ENCODE measurements at places on chromosomes 2 and 18.

- DNase-seq, result no peak
Observed at GRCh38 chr18:7711495-7711894, 144.4 kb downstream of the PTPRM start.

- no peak for DNase-seq
Observed at GRCh38 chr2:158464426-158465281, 7.9 kb downstream of the PKP4 start.

GRCh38 chr2:174527101-174527721 is 40.4 kb upstream of the GPR155 start:
- DNase-seq, result no peak

GRCh38 chr2:229044581-229044980 is 226.5 kb downstream of the PID1 start:
- no peak for DNase-seq

DNA sequence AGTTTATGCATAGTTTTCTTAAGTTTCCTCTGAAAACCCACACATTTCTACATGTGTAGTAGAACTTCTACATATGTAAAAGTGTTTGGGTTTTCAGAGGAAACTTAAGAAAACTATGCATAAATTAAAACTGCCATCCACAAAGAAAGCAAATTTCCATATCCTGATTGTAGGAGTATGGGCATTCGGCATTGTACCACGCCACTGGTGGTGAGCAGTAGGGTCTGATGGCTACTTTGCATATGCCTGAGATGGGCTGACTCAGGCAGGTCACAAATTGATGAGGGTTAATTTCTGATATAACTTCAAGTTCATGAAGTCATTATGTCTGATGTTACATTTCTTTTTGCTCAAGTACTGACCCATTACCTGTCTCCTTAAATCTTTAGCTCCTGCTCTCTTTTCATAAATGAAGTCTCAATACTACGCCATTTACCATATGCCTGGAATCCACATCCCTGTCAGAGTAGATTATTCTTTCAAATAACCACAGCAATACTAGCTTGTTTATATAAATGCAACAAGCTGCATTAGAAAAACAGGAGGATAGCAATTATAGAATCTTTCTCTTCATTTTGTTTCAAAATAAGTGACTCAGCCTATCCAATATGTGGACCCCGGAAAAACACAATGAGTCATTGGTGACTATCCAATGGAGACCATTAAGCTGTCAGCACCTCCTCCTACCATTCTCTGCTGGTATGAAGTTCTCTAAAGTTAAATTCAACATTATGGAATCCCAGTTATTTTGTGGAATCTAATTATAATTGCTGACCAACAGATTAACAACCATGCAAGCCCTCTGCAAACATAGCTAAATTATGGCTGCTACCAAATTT is 355.2 kb upstream of the UBE2E3 start:
- DNase-seq, result no peak

DNA sequence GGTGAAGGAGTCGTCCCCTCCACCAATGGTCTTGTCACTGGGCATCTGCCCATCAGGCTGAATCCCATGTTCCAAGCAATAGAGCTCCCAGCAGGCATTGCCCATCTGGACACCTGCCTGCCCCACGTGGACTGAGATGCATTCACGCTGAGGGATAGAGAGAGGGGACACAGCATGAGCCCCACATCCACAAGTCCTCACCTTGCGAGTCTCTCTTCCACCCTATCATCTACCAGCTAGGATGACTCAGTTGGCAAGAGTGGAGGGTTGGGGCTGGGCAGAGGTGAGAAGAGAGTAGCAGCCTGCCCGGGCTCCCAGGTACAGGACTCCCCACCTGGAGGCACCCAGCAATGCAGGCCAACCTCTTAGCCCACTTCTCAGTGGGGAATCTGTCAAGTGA is 959 bp upstream of the TUBA4B start:
- no peak for DNase-seq

- no peak for DNase-seq
Observed at GRCh38 chr2:7661502-7661901, 744.3 kb downstream of the RNF144A start.

- no peak for DNase-seq
Observed at GRCh38 chr2:86157009-86157556, 38.2 kb downstream of the IMMT start.

GRCh38 chr2:69011611-69012157 is 1.3 kb upstream of the ANTXR1 start:
- no peak for DNase-seq

GRCh38 chr18:5542515-5543035 is 1.2 kb downstream of the EPB41L3 start:
- no peak for DNase-seq

DNA sequence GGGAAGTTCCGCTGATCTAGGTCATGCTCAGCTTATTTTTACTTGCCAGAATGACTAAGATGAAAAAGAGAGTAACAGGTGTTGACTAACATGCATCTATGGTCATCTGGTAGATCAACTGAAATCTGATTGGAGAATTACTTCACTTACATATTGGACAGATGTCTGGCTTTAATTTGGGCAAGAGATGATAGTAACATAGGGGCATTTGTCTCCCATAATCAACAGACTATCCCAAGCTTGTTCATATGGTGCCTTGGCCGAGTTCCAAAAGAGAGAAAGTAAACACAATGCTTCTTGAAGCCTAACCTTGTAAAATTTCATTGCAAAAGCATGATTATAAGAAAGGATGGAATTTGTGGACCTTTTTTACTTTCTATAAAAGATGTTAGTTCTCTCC is 503.7 kb downstream of the ADCYAP1 start:
- DNase-seq, result no peak

- no peak for DNase-seq
Observed at GRCh38 chr2:181563101-181563692, 93.7 kb downstream of the CERKL start.

- no peak for DNase-seq
Observed at GRCh38 chr2:238942080-238942725, 94.3 kb downstream of the TWIST2 start.

GRCh38 chr2:222311319-222311977 is 12.7 kb upstream of the PAX3 start:
- no peak for DNase-seq

DNA sequence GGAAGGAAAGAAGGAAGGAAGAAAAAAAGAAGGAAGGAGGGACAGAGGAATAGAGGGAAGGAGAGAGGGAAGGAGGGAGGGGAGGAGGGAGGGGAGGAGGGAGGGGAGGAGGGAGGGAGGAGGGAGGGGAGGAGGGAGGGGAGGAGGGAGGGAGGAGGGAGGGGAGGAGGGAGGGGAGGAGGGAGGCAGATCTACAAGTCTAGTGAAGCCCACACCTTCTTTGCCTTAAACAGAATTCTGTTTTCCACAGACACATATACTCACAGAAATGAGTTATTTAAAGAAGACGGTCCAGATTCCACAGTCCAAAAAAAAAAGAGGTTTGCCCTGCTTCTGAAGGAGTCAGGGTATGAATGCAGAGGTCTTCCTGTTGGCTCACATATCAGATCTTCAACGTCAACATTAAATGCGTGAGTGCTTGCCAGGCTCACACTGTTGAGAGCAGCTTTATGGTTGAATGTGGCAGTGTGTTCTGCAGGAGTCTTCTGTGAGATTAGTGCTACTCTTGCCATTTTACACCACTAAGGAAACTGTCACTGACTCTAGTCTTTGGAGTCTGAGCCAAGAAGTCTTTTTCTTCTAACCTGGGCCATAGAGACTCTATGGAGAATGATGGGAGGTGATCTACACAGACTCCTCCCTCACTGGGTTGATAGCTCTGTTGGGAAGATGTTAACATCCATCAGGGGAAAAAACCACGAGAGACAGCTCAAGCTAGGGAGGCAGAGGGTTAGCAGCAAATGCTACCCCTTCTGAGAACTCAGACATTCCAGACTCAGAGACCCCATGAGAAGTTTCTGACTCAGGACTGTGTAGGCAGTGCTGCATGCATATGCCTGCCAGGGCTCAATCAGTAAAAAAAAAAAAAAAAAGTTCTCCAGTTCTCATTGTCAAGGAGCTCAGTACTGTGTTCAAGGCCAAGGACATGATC is 23.3 kb downstream of the PAX8 start:
- DNase-seq, result no peak

GRCh38 chr2:29082804-29083495 is 8.6 kb upstream of the PCARE start:
- no peak for DNase-seq

DNA sequence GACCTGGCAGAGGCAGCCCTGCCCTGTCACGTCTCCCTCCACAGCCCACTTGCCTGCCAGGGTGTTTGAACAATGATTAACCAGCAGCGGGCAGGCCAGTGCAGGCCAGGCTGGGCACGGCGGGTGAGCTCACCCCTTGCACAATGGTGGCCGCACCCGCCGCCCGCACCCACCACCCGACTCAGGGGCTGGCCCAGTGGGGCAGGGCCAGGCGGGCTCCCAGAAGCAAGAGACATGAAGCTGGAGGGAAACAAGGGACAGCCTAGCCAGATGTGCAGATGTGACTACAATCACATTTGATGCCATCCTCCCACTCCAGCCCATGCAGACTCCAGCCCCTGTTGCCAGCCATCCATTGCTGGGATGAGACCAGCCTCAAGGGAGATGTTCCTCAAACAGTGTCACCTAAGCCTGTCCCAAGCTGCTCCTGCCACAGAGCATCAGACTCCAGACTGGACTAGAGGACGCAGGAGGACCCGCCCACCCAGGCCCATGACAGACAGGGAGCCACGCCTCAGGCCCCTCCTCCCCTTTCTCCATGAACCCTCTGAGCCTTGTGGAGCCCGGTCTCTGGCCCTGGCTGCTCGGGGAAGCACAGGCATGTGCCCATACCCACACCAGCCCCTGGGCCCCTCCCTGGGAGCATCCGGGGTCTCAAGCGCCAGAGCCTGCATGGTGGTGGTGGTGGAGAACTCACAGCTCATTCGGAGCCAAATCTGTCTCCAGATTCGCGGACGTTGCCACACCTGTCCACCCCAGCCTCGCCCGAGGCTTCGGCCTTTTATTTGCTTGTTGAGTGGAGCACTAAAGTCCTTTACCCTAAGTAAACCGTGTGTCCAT is 45.0 kb downstream of the SDC1 start:
- DNase-seq, result no peak

DNA sequence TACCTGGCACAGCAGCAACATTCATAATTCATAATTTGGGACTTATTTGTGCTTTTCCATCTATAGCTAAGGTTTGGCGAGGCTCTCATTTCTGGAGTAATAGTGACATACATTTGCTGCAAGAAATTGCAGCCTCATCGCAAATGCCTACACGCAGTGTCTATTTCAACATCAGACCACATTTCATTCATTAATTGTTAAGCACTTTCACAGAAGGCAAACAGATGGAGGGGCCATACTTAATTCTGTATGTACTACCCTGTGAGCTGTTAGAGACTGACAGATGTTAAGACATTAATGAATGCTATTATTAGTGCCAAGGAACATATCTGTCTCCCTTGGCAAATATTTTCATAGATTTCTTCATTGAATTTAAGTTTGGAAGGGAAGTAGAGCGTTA is 125.7 kb downstream of the UXS1 start:
- DNase-seq, result no peak

GRCh38 chr2:115942800-115943199 is 1500.4 kb downstream of the DPP10 start:
- no peak for DNase-seq

DNA sequence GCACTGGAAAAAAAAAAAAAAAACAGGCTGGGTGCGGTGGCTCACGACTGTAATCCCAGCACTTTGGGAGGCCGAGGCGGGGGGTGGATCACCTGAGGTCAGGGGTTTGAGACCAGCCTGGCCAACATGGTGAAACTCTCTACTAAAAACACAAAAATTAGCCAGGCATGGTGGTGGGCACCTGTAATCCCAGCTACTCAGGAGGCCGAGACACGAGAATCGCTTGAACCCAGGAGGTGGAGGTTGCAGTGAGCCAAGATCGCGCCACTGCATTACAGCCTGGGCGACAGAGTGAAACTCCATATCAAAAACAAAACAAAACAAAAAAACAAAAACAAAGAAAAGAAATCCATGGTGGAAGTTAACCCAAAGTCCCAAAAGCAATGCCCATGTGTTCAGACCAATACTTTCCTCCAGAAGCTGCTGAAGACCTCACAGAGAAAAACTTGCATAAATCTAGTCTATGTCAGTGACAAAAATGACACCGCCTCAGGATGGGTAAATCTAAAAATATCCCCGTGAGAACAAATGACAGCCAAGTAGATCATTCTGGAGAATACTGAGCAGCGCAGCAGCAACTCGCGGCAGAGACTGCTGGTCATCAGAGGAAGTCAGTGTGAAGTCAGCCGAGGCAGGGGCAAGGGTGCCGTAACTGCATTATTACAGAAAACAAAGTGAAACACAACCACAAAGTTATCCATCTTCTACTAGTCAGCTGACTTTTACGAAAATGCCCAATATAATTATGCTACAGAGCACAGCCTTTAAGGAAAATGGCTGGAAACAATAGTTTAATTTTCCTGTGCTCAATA is 41.0 kb downstream of the LPIN2 start:
- no peak for DNase-seq

DNA sequence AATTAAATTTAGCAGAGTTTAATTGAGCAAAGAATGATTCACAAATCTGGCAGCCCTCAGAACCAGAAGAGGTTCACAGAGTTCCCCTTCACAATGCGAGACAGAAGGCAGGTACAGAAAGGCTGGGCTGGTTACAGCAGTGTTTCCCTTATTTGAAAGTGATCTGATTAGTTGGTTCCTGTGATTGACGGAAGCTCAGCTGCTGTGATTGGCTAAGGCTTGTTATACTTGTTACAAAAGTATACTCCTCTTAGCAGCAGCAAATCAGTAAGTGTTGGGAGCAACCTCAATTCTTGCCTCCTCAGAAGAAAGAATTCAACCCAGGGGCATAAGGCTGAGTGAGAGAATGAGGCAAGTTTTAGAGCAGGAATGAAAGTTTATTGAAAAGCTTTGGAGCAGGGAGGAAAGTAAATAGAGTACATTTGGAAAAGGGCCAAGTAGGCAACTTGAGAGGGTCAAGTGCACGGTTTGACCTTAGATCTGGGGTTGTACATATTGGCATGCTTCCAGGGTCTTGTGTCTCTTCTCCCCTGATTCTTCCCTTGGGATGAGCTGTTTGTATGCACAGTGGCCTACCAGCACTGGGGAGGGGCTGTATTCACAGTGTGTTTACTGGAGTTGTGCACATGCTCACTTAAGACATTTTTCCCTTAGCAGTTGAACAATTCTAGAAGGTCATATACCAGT is 431.8 kb upstream of the RAB12 start:
- DNase-seq, result no peak

Measured in T47D (cell line).